ENCODE measurements at places on chromosomes 6 and 20.

- DNase-seq, result no peak
Observed at GRCh38 chr6:134014588-134015137, 37.8 kb downstream of the SLC2A12 start.

DNA sequence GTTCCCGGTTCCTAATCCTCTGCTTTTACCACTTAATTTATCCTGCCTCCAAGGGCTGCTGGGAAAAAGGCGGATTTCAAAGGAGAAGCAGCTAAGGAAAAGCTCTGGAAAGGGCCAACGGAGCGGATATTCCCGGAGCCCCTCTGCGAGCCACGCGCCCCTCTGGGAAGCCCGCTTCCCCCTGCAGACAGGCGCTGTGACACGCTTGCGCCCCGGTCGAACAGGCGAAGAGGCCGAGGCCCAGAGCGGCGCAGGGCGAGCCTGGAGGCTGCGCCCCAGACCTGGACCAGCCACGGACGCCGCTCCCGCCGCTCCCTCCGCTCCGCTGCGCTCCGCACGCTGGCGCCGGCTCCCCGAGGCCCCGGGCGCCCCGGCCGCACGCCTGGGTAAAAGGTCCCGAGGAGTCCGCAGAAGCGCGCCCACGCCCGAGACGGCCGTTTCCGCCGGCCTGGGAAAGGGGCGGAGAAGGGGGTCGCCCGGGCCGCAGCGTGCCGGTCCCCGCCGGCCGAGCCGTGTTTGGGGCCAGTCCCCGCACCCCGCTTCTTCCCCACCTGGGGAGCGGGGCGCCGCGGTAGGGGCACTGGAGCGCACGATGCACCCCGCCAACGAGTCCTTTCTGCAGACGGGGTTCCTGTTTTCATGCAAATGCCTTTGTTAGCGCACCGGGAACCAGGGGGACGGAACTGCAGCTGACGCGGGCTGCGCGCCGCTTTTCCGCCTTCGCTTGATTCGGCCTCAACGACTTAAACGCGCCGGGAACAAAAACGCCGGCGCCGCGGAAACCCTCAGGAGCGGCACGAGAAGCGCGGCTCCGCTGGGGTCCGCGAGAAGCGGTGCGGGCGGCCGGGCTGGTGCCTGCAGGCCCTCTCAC lies 91.9 kb upstream of the SIRPA start:
- DNase-seq, result peak; percentile 34

DNA sequence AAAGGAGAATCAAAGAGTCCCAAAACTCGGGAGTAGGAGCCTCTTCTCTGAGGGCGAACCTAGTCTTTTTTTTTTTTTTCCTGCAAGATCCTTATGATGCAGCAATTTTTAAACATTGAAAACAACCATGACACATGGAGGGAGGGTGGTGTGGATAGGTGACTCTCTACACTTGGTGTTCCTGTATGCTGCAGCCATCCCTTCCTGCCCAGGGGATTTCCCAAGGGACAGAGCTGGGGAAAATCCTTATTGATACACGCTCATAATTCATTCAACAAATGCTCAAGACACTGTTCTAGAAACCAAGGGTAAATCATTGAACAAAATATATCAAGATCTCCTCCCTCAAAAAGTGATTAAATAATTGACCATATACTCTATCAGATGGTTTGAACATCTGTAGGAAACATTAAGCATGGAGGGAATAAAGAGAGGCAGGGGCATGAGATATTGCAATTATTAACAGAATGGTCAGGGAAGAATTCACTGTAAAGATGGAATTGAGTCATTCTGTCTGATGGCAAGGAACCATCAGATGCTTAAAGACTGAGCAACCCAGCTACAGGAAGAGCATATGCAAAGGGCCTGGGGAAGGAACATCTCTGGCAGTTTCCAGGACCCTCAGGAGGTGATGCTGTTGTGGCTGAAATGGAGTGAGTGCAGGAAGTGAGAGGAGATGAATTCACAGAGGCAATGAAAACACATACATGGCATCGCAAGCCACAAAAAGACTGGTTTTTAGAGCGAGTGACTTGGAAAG lies 13.4 kb upstream of the BTN3A3 start:
- DNase-seq, result no peak

- DNase-seq, result no peak
Observed at GRCh38 chr20:11130554-11131166, 456.9 kb upstream of the JAG1 start.

GRCh38 chr6:34229877-34230276 lies 6.8 kb upstream of the HMGA1 start:
- no peak for DNase-seq

- DNase-seq, result no peak
Observed at GRCh38 chr6:143822584-143823024, 20.5 kb upstream of the LTV1 start.

GRCh38 chr20:46964618-46965455 lies 70.2 kb downstream of the EYA2 start:
- DNase-seq, result no peak

DNA sequence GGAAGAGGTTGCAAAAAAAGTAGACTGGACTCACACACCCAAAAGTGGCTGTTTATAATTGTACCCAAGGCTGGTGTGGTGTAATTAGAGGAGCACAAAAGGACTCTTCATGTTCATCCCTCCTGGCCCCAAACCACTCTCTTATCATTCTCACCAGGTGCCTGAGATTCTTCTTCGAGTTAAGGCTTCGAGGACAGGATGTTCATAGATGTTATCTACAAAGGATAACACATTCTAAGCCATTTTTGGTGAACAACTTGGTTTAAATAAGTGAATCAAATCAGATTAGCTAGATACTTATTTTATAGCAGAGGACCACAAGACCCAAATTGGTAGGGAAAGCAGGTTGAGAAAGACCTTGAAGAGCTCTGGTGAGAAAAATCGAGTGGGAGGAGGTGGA lies 73.1 kb upstream of the SUPT3H start:
- DNase-seq, result no peak

GRCh38 chr6:45386501-45386900 lies 8.8 kb upstream of the SUPT3H start:
- no peak for DNase-seq

DNA sequence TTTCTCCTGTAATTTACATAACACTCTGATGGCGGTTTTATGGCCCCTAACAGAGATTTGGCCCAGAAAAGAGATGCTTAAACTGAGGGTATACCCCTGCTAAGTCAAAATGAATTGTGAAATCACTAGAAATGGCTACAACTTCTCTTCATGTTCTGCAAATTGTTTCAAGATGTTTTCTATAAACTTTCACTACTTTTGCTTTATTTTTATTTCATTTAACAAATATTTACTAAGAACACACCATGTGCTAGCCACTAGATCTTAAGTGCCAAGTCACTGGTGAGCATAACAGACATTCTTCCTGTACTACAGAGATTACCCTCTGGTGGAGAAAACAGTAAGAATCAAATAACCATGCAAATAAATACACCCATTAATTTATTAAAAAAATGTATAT lies 87.6 kb downstream of the KCNQ5 start:
- no peak for DNase-seq

- no peak for DNase-seq
Observed at GRCh38 chr6:118186672-118187567, 279.9 kb downstream of the SLC35F1 start.

DNA sequence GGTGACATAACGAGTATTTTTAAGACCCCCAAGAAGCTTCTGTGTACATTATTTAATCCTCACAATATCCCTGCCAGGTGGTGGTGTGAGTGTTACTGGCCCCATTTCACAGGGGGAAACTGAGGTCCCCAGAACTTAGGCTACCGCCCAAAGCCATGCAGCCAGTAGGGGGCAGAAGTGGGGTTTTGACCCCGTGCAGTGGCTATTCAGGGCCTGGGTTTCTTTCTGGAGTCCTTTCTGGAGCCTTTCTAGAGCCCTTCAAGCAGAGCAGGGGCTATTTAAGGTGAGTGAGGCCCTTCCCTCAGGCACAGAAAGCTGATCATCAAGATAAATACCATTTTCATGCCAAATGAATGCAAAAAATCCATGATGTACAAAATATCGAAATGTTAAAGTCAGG lies 59.0 kb downstream of the CTCFL start:
- no peak for DNase-seq

GRCh38 chr6:1832844-1833787 lies 223.4 kb downstream of the FOXC1 start:
- no peak for DNase-seq

DNA sequence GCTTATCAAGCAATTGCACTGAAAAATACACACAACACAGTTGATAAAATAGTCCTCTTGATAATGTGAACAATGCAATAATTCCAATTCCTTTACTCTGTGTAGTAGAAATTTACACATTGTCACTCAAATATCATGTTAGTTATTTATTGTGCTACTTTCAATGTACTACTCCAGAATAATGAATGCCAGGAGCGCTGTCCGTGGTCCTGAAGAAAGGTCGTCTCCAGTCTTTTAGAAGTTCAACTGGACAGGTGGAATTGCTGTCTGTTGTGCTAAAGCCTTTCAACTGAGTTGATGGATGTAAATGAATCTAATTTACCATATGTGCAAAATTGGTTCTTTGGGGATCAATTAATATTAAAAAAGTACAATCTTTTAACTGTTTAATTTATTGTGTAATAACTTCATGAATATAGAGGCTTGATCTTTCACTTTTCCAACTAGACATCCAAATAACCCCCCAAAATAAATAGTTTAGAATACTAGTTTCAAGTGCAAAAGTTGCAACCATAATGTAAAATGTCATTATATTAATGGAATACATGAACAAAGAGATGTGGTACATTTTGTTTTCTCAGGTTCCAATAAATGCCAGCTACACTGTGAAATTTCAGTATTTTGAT lies 3.2 kb downstream of the GRIK2 start:
- DNase-seq, result no peak
